ENCODE measurements at places on chromosomes 7 and 10.

DNA sequence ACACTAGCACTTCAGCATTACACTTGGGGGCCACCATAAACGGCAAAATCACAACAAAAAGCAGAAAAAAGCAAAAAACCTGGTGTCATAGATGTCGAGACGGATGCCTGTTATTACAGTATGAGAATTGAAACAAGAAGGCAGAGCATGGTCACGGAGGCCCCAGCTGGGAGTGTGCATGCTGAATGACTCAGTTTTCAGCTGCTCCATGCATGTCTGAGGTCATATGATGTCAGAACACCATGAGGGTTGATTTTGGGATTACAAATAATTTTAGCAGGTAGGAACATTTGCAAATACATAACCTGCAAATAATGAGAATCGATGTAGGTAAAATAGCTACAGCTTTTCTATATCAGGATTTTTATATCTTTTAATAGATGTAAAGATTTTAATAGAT is 19.1 kb downstream of the ZMYND11 start:
- DNase-seq = no peak

DNA sequence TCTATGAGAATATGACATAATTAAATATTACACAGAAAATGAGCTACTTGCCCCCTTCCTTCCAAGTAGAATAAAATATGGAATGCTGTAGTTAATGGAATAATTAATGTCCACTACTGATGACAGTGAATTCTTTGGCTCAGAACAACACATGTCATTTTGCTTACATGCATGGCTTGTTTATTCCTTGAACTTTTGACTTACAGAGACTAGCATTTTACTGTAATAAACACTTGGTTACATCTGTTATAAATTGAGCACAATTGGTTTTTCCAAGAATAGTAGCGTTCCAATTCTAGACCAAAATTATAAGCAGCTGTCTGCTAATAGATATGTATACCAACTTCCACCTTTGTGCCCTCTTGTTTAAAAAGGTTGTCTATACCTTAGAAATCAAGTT is 286.7 kb downstream of the OTUD1 start:
- DNase-seq = no peak

DNA sequence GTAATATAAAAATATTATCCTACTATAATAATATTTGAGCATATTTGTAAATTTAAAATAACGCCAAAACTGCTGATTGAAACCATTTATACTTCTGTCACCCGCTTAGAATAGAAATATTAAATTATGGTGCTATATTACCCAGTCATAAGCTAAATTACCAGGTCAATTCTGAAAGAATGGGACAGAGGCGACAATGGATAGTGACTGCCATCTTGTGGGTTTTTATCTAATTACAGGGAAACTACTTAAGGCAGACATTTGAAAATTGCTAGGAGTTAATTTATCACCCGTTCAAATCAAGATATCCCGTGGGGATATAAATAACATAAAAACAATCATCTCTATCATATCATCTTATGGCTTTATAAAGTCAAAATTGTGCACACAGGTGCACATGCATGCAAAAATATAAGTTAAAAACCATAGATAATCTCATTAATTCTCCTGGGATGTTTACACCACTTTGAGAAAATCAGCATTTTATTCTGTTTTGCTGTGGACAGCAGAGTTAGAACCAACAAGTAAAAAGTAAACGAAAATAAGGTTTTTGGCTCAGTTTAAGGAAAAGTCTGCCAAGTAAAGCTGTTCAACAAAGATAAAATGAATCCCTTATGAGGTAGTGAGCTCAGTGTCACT is 41.3 kb upstream of the HPSE2 start:
- DNase-seq = no peak

DNA sequence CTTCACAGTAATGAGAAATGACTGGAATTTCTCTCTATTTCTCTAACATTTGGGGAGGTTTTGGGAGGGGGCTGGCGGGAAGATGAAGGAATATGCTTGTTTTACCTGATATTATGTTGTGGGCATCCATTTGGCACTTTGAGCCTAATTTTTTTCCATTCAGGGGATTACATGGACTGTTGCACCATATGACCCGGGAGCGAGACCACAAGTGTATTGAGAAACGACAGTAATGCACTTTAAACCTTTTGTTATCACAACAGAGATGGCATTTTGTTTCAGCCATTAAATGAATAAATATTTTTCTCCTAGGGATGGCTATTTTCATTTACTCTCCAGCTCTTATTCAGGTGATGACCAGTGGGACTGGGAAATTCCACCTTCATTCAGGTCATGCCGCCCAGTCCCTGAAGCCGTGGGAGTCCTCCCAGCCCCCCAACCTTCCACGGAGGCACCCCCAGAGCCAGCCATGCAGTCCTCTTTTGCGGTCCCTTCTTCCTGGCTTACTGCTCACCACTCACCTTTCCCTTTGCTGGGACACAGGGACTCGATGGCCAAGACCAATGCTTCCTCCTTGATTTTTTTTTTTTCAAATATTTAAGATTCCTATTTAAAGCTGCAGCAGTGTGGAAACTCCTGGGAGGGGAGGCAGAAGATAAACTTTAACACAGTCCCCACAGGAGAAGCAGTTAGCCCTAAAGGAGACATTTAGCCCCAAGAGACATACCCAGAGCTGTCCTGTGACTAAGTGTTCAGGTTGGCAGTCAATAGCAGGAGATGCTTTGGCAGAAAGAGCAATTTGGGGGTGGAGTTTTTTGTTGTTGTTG is 190.9 kb upstream of the YAE1 start:
- no peak for DNase-seq

GRCh38 chr7:152733286-152733934 is 26.1 kb upstream of the ACTR3B start:
- DNase-seq = no peak

DNA sequence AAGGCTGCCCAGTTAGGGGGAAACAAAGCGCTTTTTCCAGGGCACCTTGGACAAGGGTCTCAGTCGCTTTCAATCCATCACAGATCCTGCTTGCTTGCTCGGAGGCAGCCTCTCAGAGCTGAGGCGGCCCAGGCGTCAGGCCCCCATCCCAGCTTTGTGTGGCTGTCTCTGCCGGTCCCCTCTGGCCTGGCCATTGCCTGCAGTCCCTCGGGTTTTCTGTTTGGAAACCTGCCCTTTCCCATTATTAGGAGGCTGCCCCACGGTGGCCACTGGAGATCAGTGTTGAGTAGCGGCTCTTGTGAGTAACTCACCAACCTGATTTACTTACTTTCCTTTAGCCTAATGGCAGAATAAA is 216.1 kb downstream of the GLRX3 start:
- no peak for DNase-seq

- DNase-seq = no peak
Observed at GRCh38 chr10:50275650-50276235, 24.4 kb upstream of the ASAH2 start.
